ENCODE measurements at places on chromosomes 2 and 18.

DNA sequence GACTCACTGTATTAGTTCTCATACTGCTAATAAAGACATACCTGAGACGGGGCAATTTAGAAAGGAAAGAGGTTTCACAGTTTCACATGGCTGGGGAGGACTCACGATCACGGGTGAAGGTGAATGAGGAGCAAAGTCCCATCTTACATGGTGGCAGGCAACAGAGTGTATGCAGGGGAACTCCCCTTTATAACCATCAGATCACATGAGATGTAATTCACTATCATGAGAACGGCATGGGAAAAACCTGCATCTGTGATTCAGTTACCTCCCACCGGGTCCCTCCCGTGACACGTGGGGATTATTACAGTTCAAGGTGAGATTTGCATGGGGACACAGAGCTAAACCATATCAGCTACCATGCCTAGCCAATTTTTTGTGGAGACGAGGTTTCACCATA, 168.2 kb downstream of the NEDD4L start:
- DNase-seq: no peak

GRCh38 chr2:42286268-42286946, 74.6 kb downstream of the COX7A2L start:
- no peak for DNase-seq

GRCh38 chr2:213475433-213475832, 191.2 kb downstream of the SPAG16 start:
- peak; percentile 17 for DNase-seq

DNA sequence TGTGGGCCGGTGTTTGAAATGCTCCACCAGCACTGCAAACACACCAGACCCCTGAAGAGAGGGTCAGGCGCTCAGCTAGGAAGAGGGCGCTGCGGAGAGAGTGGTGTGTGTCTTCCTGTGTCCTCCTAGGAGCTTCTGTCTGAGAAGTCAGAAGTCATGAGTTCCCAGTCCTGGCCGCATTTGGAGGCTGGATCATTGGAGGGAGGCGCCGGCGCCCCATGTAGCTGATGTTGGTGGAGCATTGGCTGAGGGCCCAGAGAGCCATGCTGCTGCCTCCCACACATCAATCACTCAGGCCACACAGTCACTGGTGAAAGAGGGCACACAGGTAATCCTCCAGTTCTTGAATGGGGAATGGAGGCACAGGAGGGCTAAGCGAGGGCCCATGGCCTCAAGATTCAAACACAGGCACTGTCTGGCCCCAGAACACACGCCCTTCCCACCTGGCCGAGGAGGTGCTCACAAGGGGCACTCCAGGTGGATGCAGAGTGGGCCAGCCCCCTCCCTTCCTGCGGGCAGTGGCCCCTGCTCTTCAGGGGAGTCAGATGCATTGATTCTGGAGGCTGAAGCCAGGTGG, 66.3 kb downstream of the RRM2 start:
- no peak for DNase-seq

GRCh38 chr18:70659036-70659925, 370.4 kb downstream of the SOCS6 start:
- DNase-seq: peak; percentile 56

Measured in DMS53 (cell line).